Naive thymus-derived CD8-positive, alpha-beta T cell (primary cell): ENCODE measurements at places on chromosomes 2 and 18.

DNA sequence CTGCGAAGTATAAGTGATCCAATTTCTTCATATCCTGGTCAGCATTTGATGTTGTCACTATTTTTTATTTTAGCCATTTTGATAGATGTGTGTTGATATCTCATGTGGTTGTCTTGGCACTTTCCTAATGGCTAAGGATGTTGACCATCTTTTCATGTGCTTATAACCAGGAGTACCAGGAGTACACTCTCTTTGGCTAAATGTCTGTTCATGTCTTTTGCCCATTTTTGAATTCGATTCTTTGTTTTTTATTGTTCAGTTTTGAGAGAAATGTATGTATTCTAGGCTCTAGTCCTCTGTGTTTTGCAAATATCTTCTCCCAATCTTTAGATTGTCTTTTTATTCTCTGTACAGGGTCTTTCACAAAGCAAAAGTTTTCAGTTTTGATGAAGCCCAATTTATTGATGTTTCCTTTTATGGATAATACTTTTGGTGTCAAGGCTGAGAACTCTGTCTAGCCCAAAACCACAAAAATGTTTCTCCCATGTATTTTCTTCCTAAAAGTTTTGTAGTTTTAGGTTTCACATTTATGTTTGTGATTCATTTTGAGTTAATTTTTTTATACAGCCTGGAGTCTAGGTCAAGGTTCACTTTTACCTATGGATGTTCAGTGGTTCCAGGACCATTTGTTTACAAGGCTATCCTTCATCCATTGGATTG lies 65.4 kb downstream of the SDC1 start:
- H3K4me1 ChIP-seq: no peaks in the 10 kb centered on the region
- H3K36me3 ChIP-seq: no peaks in the 10 kb centered on the region
- no peak overlapping the region for H3K4me3 ChIP-seq
- H3K27me3 ChIP-seq: peaks cover 16% of the 10 kb centered on the region
- H3K27ac ChIP-seq: no peak overlapping the region

GRCh38 chr18:56651771-56652092 lies 573 bp downstream of the WDR7 start:
- H3K27ac ChIP-seq: peak overlapping the region; percentile 94
- peaks cover 24% of the 10 kb centered on the region for H3K4me1 ChIP-seq
- H3K36me3 ChIP-seq: no peaks in the 10 kb centered on the region
- DNase-seq: peak; percentile 1

DNA sequence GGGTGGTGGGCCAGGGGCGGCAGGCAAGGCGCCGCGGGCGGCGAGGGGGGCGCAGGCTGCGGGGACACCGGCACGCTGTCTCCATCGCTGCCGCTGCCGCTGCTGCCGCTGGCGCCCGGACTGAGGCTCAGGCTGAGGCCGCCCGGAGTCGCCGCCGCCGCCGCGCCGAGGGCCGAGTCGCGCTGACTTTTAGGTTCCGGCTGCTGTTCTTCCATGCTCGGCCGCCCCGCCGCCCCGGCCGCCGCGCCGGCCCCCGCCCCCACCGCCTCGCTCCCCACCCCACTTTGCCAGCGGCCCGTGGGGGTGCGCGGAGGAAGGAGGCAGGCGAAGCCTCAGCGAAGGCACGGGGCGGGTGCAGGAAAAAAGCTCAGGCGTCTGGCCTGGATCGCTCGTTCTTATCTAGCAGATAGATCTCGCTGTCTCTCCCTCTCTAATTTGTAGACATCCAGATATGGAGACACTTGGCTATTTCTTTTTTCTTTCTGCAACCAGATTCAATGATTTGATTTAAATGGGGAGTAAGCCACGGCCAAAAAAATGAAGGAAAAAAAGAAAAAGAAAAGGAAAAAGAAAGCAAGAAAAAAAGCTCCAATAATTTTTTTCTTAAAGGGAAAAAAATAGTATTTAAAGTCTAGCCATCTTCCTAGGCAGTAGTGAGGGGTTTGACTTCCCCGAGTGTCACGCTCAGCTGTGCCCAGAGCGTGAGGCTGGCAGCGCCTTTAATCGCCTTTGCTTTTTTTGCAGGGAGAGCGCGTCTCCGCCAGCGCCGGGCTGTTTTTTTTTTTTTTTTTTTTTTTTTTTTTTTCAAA lies at the start of gene EN1:
EN1 (minus strand) TSS at position 696 of the 809 bp plus-strand sequence; CDS start at position 215, 481 bp downstream.
- peak within 1 kb of the TSS; percentile 80 for H3K4me3 ChIP-seq
- peaks cover 44% of the 10 kb centered on the region for H3K27me3 ChIP-seq
- no peaks in the 10 kb centered on the region for H3K36me3 ChIP-seq
- H3K4me1 ChIP-seq: peaks cover 28% of the 10 kb centered on the region
- no peak within 1 kb of the TSS for H3K27ac ChIP-seq

- H3K4me1 ChIP-seq: peaks cover 9% of the 10 kb centered on the region
- no peak overlapping the region for H3K4me3 ChIP-seq
- no peaks in the 10 kb centered on the region for H3K27me3 ChIP-seq
- H3K27ac ChIP-seq: no peak overlapping the region
These were observed 98.9 kb upstream of the ZFP36L2 start for GRCh38 chr2:43325107-43325811.

DNA sequence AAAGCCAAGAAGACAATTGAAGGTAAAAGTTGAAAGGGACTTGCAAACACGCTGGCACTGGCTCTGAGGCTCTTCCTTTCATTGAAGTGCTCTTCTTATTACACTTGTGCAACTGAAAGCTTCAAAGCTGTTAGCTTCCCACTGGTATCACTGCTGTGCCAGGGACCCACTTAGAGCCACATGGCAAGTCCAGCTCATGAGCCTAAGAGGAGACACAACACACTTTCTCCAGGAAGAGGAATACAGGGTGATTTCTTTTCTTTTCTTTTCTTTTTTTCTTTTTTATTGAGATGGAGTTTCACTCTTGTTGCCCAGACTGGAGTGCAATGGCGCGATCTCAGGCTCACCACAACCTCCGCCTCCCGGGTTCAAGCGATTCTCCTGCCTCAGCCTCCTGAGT lies 218.2 kb downstream of the ATAD2B start:
- peaks cover 56% of the 10 kb centered on the region for H3K36me3 ChIP-seq
- H3K27ac ChIP-seq: no peak overlapping the region
- no peak for DNase-seq
- no peaks in the 10 kb centered on the region for H3K27me3 ChIP-seq
- no peaks in the 10 kb centered on the region for H3K4me1 ChIP-seq

DNA sequence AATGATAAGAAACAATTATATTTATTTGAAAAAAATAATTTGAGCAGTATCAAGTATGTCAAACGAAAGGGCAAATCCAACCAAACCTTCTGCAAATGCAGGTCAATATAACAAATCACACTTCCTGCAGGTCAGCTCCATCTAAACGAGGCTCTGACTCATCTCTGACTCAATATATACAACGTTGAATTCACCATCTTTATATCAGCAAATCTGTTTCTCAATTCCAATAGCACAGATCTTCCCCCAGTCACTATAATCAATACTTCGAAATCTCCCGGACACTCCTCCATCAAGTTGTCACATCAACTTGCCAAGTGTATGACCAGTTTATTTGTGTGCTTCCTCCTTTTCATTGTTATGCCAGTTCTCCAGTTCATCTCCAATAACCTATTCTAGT lies 388.9 kb downstream of the ZEB2 start:
- peaks cover 9% of the 10 kb centered on the region for H3K36me3 ChIP-seq
- DNase-seq: no peak
- no peak overlapping the region for H3K27ac ChIP-seq
- H3K27me3 ChIP-seq: no peaks in the 10 kb centered on the region

DNA sequence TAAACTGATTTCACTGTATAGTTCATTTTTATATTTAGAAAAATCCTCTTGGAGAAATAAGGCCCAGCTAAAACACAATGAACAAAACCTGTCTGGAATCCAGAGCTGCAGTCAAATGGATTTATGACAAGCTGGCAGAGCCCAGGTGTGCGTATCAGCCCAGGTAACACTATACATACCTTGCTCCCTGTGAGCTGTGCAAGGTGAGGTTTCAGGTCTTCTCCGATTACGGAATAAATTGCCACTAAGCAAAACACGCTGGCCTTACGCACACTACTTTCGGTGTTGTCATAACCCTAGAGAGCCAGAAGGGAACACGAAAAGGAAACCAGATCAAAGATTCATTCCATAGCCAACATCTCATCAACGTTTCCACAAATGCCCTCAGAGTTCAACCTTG lies 61.9 kb upstream of the TFCP2L1 start:
- H3K4me3 ChIP-seq: no peak overlapping the region
- peaks cover 29% of the 10 kb centered on the region for H3K36me3 ChIP-seq
- H3K27me3 ChIP-seq: no peaks in the 10 kb centered on the region
- DNase-seq: no peak
- H3K4me1 ChIP-seq: no peaks in the 10 kb centered on the region

GRCh38 chr2:11187083-11187619 lies 31.9 kb downstream of the SLC66A3 start:
- H3K27me3 ChIP-seq: no peaks in the 10 kb centered on the region
- peaks cover 52% of the 10 kb centered on the region for H3K36me3 ChIP-seq
- no peak overlapping the region for H3K27ac ChIP-seq
- H3K4me3 ChIP-seq: no peak overlapping the region
- H3K4me1 ChIP-seq: peaks cover 1% of the 10 kb centered on the region
- no peak for DNase-seq

GRCh38 chr2:201678401-201678800 lies 20.0 kb downstream of the MPP4 start:
- no peak overlapping the region for H3K4me3 ChIP-seq
- no peak overlapping the region for H3K27ac ChIP-seq
- H3K27me3 ChIP-seq: peaks cover 7% of the 10 kb centered on the region
- no peak for DNase-seq
- no peaks in the 10 kb centered on the region for H3K4me1 ChIP-seq
- no peaks in the 10 kb centered on the region for H3K36me3 ChIP-seq

DNA sequence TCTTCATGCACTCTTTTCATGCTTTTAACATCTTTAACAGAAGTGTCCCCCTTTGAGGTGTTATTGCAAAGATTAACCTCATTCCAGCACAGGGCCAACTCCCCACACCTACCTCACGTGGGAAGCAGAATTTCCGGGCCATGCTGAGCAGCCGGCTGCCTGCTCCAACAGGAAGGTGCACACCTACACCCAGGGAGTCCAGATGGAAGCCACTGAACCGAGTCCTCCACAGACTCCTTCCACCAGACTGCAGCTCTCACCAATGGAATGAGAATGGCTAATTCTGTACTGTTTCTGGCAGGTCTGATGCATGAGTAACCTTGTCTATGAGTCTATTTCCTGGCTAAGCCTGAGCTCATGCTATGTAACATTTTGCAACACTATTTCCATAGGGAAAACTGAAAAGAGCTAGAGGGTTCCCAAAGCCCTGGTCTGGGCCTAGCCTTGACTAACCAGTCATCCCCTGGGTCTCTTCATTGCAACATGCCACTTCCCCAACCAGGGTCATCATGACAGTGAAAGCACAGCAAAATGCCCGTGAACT lies 11.0 kb downstream of the ERFE start:
- no peak for DNase-seq
- H3K4me1 ChIP-seq: no peaks in the 10 kb centered on the region
- peaks cover 6% of the 10 kb centered on the region for H3K27me3 ChIP-seq
- no peak overlapping the region for H3K27ac ChIP-seq
- no peak overlapping the region for H3K4me3 ChIP-seq

- H3K4me3 ChIP-seq: no peak overlapping the region
- H3K4me1 ChIP-seq: peaks cover 4% of the 10 kb centered on the region
- H3K27ac ChIP-seq: no peak overlapping the region
- H3K27me3 ChIP-seq: no peaks in the 10 kb centered on the region
- no peaks in the 10 kb centered on the region for H3K36me3 ChIP-seq
These were observed 25.7 kb downstream of the ABHD3 start for GRCh38 chr18:21678859-21679258.

DNA sequence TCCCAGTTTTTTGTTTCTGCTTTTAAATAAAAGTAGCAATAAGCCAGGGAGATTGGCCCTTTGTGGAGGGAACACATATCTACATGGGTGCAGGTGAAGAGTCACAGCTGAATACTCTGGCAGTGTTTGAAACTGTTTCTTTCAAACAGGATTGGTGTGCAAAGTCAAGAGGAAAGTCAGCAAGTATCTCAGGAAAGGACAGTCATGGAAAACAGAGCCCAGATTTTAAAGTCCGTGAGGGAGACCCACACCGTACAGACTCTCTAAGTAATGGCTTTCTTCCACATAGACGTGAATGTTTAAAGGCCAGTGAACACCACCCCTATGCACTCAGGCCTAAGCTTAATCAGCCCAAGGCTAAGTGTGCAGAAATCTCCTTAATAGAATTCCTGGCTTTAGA lies 95.3 kb downstream of the GFPT1 start:
- no peaks in the 10 kb centered on the region for H3K4me1 ChIP-seq
- H3K27me3 ChIP-seq: peaks cover 4% of the 10 kb centered on the region
- no peak overlapping the region for H3K4me3 ChIP-seq

- H3K27me3 ChIP-seq: no peaks in the 10 kb centered on the region
- DNase-seq: no peak
- H3K4me1 ChIP-seq: peaks cover 23% of the 10 kb centered on the region
- peak overlapping the region; percentile 99 for H3K27ac ChIP-seq
- H3K36me3 ChIP-seq: no peaks in the 10 kb centered on the region
- H3K4me3 ChIP-seq: peak overlapping the region; percentile 99
These were observed 373 bp upstream of the MTHFD2 start for GRCh38 chr2:74198023-74198460.

DNA sequence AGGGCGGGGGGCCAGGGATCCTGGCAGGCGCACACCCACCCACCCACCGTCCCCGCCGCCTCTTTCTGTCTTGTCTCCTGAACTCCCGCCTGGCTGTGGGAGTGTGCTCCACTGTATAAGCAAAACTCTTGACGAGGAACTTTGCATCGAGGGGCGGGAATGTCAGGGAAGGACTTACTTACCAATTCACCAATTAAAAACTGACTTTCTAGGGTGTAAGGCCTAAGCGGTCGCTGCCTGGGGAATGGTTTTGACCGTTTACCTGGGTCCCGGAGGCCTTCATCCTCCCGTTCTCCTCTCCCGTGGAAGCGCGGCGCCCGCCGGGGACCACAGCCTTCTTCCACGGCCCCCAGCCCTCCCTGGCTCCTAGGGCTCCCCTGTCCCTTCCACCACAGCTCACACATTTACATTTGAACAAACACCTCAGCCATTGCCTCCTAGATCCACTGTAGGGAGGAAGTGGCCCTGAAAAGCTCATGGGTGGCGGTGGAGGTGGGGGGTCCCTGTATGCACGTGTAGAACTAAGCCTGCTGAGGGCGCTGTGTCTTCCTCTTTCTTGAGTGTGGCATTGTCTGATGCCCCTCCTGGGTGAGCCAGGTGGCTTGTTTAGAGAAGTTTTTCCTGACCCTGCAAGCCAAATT lies 8.9 kb downstream of the ASIC4 start:
- DNase-seq: no peak
- peak overlapping the region; percentile 66 for H3K4me3 ChIP-seq
- no peak overlapping the region for H3K27ac ChIP-seq
- H3K4me1 ChIP-seq: peaks cover 21% of the 10 kb centered on the region

DNA sequence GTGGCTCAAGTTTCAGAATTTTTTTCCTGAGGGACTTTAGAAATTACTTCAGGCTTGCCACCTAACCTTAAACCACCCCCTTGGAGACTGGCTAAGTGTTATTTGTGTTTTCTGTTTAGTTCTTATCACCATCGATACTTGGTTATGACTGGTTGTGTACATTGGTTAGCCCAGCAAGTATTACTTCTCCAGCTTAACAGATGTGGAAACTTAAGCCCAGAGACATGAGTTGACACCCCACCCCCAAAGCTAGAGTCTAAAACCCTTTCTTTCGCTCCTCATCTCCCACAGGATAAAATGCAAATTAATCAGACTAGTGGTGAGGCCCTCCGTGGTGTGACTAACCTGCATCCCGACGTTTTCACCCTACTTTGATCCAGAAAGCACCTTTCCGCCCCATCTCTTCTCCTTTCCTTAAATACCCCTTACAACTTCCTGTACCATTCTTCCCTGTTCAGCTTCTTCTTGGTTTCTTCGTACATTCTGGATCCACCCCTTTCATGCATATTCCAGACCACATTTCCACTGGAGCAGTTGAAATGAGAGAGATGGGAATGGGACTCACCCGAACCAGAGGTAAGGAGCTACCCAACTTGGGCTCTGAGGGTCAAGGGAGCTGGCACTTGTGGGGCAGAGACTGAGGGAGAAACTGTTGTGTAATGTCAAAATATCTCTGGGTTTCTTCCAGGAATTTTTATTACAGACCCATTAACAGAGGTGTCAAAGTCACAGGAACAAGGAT lies 819 bp upstream of the MAP3K2 start:
- H3K4me1 ChIP-seq: peaks cover 70% of the 10 kb centered on the region
- peak overlapping the region; percentile 99 for H3K27ac ChIP-seq
- no peaks in the 10 kb centered on the region for H3K27me3 ChIP-seq
- H3K36me3 ChIP-seq: peaks cover 6% of the 10 kb centered on the region
